NCI-H510A treated with DMSO at 0.1 percent for 48 hours (cell line): ENCODE measurements at places on chromosomes 12 and 14.
A peak's percentile ranks its signal among the peaks of the same experiment; 100 is the strongest.

GRCh38 chr14:67704484-67705089 lies 2.9 kb downstream of the RDH12 start:
- DNase-seq: peak; percentile 78

DNA sequence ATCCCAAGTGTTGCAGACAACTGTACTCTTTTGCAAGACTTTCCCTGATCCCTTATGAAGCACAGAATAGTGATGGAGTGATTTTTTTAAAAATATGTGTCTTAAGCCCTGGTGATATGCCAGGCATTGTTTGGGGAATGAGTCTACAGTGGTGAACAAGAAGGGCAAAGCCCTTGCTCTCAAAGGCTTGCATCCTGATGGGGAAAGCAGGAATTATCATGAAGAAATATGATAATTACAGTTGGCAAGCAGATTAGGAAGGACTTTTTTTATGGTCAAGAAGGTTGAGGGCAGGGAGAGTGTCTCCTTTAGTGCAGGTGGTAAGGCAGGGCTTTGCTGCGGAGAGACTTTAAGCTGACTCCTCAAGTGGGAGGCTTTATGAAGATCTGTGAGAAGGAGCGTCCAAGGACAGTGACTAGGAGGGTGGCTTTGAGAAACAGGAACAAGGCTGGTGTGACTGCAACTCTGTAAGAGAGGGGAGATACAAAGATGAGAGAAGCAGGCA lies 100.2 kb downstream of the SYNE2 start:
- no peak for DNase-seq

GRCh38 chr12:114684098-114684869 lies at the start of gene TBX3:
Gene TBX3 (minus strand): TSS chr12:114684175. CDS start chr12:114683200, 975 bp downstream.
- peak; percentile 99 for DNase-seq

GRCh38 chr12:84874125-84874824 lies 38.3 kb downstream of the SLC6A15 start:
- DNase-seq: peak; percentile 74

DNA sequence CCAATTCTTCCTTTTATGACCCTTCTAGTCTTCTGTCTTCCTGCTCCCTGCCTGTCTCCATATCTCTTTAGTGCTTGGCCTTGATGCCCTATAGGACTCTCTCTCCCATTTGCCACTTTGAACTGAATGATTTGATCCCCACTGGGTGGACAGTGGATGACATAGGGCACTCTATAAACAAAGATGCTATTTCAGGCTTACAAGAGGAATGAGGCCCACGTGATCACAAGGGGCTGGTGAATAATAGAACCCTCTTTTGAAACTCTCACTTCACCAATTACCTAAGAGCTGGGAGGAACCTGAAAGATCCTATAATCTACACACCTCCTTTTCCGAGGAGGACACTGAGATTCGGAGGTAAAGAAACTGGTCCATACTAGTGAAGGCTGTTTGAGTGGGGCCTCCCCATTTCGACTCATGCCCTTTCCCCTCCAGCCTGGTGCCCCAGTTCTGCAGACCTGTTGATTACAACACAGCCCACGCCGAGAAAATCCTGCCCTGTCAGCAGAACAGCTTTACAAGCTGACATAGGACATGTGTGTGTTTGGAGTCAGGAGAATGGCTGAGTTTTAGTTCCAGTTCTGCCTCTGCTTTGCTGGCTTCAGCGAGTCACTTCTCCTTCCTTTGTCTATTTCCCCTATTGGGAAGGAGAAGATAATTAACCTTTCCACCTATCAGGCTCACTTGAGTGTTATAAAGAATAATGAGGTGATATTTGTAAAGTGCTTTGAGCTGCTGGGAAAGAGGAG lies 400.3 kb downstream of the ZFP36L1 start:
- DNase-seq: peak; percentile 46

GRCh38 chr12:43210485-43211192 lies 341.4 kb downstream of the ADAMTS20 start:
- no peak for DNase-seq

GRCh38 chr12:60251091-60251490 lies 655.3 kb downstream of the SLC16A7 start:
- no peak for DNase-seq

- DNase-seq: no peak
Measured at GRCh38 chr14:66432334-66432733, 53.8 kb upstream of the CCDC196 start.

DNA sequence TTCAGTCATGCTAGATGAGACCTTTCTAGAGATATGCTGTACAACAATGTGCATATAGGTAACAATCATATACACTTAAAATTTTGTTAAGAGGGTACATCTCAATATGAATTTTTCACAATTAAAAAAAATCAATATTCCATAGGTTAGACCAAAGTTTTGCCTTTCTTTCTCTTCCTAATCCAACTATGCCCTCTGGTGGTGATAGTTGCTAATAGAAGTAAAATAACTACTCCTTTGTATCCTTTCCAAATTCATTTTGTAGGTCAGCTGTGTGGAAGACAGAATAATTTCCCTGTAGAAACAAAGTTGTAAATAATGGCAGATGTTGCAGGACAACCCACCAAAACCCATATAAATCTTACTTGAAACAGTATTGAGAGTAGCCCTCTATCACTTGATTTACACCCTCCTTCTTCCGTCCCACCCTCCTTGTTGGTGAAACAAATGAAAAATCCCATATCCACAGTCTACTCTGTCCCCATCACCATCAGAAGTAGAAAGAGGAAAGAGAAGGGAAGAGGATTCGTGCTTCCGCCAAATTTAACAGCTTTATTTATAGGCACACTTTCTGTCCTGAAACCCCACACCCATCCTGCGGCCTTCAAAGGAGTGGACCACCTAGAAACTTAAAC lies 34.2 kb upstream of the KICS2 start:
- DNase-seq: peak; percentile 92

DNA sequence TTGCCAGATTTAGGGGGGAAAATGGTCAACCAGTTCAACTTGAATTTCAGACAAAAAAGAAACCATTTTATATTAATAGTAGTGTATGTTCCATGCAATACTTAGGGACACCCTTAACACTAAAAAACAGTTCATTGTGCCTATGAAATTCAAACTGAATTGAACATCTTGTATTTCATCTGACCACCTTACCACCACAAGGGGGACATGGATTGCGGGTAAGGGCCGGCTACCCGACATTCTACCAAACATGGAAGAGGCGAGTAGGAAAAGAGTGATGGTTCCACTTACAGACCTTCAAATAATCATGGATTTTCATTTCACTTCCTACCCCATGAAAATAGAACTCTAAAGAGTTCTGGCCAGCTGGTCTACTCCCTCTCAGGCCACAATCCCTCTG lies 10.3 kb upstream of the STK38L start:
- no peak for DNase-seq

DNA sequence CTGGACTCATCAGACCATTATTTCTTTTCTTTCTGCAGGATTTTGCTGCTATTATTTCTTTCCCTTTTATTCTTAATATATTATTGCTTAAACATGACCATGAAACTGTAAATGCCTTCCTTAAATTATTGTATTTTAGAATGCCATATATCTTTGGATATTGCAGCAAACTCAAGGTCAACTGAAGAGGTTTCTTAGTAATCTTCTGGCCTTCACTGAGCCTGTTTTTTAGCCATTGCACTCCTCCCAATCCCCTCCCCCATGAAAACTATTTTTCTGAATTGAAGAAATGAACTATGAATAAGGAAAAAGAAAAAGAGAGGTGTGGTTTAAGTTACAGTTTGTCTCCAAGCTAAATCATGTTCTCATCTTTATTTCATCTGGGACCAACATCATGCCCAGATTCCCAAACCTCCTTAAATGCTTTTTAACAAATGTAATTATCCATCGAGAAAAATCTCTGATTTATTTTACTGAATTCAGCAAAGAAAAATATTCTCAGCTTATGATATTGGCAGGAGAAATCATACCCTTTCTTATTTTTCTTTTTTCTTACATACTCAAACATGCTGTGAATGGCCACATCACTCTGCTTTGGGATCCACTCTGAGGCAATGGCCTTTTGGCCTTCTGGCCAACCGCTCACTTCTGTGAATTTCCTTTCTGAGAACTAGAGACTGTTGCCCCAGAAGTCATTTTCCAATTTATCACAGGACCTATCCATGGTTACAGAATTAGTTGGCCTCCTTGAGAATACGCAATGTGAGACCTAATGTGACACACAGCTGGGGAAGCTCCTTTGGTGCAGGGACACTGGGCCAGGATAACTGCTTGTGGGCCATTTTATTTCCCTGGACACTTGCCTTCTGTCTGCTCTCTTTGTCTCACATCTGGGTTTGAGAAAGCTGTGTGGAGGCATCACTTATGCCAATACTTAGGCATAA lies 50.9 kb downstream of the IGF1 start:
- no peak for DNase-seq

DNA sequence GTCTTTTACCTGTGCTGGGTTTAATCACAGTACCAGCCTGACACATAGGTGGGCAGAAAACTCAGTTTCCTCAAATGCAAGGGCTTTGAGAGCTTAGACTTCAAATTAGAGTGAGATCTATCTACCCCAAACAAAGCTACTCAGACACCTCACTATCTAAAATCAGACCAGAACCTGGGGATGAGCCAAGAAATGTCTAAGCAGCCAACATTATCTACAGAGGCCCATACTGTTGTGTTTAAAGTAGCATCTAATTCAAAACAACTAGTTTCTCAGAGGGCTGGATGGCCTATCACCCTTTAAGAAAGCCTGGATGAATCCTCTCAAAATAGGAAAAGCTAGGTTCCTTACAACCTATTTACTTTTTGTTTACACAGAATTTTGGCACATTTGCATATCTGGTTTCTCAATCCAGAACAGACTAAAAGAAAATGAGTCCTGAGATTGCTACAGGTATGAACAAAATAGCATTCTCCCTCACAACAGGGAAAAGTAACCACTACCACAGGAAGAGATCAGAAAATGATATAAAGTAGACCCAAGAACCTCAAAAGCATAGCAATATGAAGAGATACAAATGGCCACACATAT lies 142.4 kb downstream of the ZFP36L1 start:
- no peak for DNase-seq

GRCh38 chr12:105218434-105218833 lies 17.5 kb downstream of the APPL2 start:
- no peak for DNase-seq

GRCh38 chr14:105830171-105830570 lies 303.8 kb downstream of the TMEM121 start:
- DNase-seq: no peak

DNA sequence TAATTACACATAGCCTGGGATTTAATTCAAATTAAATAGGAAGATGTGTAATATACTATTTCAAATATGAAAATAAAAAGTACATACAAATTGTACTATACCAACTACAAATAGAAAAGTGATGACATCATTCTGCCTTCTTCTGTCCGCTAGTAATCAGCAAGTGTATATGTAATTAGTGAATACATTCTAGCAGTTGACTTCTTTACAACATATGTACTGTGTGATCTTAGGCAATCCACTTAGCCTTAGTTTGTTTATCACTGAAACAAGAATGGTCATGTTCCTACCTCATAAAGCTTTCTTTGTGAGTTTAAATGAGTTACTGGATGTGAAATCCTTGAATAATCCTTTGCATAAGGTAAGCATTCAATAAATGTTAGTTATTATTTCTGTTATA lies 7.8 kb upstream of the LUM start:
- DNase-seq: no peak

DNA sequence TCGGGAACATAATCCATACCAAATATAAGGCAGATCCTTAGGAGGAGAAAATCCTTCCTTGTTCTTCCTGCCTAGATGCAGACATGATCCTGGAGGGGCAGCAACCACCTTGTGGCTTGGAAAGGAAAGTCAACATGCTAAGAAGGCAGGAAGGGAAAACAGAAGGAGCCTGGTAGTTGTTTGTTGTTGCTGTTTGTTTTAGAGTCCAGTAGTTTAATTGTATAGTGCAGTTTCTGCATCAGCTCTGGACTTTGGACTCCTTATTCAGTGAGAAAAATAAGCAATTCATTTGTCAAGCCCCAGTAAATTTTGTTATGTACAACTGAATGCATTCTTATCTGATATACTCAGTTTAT lies 45.7 kb upstream of the APPL2 start:
- no peak for DNase-seq

DNA sequence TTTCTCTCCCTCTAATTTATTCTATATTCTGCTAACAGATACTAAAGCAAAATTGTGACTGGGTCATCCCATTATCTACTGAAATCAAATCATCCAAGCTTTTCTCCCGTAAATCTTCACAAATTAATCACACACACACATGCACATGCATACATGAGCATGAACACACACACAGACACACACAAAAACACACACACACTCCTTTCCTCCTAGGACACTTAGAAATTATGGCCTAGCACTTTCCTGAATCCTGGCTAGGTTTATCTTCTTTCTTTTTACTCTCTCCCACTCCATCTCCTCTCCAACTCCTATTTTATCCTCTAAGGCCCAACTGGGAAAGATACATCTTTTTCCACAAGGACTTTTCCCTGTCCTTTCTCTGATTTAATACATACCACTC lies 255.6 kb upstream of the G2E3 start:
- no peak for DNase-seq

GRCh38 chr14:89493877-89494634 lies 77.0 kb upstream of the FOXN3 start:
- DNase-seq: no peak

GRCh38 chr14:82667501-82667900 lies 1133.8 kb upstream of the SEL1L start:
- DNase-seq: no peak

DNA sequence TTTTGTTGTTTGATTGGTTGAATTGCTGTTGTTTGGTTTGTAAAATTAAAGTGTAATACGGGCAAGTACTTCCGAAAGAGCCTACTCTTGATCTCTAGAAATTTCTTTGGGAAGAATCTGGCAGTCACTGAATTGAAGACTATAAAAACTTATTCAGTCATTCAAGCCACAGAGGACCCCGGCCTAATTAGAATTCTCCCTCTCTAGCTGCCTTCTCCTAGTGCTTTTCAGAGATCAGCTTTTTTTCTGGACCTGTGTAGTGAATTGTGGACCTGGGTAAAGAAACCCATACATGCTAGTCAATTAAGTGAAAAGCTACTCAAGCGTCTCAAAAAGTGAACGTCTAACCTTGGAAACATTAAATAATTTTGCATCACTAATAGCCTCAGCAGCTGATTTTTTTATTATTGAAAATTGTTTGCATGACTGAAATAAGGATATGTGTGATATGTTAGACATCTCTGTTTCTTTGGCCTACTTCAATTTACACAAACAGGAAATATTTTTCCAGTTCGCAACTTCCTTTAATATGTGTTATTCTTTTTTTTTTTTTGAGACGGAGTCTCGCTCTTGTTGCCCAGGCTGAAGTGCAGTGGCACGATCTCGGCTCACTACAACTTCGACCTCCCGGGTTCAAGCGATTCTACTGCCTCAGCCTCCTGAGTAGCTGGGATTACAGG lies 27.2 kb downstream of the EFCAB11 start:
- no peak for DNase-seq

DNA sequence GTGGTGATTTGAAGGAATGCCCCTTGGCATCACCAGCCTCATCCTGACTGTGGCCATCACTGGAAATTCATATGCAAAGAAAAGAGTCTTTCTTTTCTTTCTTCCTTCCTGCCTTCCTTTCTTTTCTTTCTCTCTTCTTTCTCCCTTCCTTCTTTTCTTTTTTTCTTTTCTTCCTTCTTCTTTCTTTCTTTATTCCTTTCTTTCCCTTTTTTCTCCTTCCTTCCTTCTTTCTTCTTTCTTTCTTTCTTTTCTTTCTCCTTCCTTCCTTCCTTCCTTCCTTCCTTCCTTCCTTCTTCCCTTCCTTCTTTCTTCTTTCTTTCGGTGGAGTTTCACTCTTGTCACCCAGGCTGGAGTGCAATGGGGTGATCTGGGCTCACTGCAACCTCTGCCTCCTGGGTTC lies 58.0 kb upstream of the TMEM132D start:
- DNase-seq: no peak

- peak; percentile 16 for DNase-seq
Measured at GRCh38 chr14:64501411-64502171, 2.0 kb downstream of the ZBTB25 start.
